ENCODE measurements at places on chromosomes 6 and 20.
A peak's percentile ranks its signal among the peaks of the same experiment; 100 is the strongest.

DNA sequence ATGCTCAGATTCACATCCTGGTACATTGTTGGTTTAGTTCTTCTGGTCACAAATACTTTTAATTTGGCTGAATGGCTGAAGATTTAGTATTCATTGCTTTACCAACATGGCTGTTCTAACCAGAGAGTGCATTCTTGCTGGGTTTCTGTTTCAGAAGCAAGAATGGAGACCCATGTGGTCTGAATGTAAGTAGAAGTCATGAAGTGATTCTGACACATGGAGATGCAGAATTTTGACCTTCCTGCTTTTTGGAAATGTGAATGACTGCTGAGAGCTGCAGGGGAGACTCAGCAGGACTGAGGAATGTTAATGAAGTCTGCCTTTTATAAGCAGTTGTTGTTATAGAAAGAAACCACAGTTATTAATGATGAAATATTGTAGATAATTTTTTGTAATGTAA, 576.1 kb upstream of the MARCKS start:
- no peak for DNase-seq
- no peaks in the 10 kb centered on the region for H3K36me3 ChIP-seq
- no peaks in the 10 kb centered on the region for H3K4me1 ChIP-seq
- no peaks in the 10 kb centered on the region for H3K27me3 ChIP-seq

- no peaks in the 10 kb centered on the region for H3K27me3 ChIP-seq
- H3K4me1 ChIP-seq, result no peaks in the 10 kb centered on the region
- no peaks in the 10 kb centered on the region for H3K36me3 ChIP-seq
- DNase-seq, result no peak
Observed at GRCh38 chr6:52176550-52176949, 9.6 kb upstream of the IL17A start.

- no peak overlapping the region for H3K27ac ChIP-seq
- H3K4me1 ChIP-seq, result no peaks in the 10 kb centered on the region
- H3K27me3 ChIP-seq, result no peaks in the 10 kb centered on the region
- no peaks in the 10 kb centered on the region for H3K36me3 ChIP-seq
- H3K4me3 ChIP-seq, result no peak overlapping the region
Observed at GRCh38 chr6:71386215-71386614, 97.6 kb downstream of the OGFRL1 start.

DNA sequence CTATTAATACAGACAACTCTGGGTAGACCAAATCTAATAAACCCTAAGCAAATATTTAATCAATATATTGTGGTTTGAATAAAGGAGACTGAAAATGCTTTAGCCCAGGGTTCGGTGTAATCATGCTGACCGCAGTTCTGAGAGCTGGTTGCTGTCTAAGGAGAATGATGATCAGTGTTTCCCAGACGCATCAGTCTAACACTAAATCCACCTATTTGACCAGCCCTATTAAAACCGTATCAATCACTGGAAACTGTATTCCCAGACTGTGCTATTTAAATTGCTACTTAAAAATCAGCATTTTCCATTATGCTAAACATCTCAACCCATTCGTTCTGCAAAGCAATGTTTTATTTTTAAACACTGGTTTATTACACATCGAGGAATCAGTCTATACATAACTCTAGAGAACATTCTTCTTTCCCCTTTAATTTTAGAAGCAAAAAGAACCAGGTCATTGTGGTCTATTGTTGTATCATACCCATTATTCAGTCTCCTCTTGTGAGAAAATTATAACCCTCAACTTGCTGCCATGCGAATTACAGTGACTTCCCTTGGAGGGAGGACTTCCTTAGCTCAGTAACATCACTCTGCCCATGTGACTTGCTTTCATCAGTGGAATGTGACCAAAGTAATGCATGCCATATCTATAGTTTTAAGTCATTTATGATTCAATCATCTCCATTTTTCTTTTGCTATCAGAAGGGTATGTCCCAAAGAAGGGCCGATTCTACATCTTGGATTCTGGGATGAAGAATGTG, 515.2 kb upstream of the JAG1 start:
- no peaks in the 10 kb centered on the region for H3K36me3 ChIP-seq
- DNase-seq, result no peak
- H3K27ac ChIP-seq, result no peak overlapping the region
- no peak overlapping the region for H3K4me3 ChIP-seq
- H3K4me1 ChIP-seq, result no peaks in the 10 kb centered on the region
- no peaks in the 10 kb centered on the region for H3K27me3 ChIP-seq

DNA sequence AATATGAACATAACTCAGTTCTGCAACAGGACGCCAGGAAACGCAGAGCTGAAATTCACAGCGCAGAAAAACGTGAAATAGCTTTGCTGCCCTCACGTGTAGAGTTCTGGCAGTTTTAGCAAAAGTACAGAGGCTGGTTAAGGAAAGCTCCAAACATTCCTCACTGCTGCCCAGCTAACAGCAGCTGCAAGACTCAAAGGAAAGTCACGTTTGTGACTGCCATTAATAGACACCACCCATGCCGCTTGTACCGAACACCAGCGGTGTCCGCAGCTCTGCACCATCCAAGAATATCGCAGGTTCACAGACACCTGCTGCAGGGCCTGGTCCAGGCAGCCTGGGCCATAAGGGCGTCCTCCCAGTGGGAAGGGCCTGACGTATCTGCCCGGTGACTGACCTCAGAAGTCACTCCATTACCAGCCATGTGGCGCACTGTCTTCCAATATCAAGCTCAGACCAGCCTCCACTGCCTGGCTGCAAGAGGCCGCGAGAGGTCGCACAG, 61.4 kb downstream of the WDR27 start:
- H3K27ac ChIP-seq, result no peak overlapping the region
- no peaks in the 10 kb centered on the region for H3K27me3 ChIP-seq
- no peak overlapping the region for H3K4me3 ChIP-seq
- peaks cover 3% of the 10 kb centered on the region for H3K4me1 ChIP-seq

DNA sequence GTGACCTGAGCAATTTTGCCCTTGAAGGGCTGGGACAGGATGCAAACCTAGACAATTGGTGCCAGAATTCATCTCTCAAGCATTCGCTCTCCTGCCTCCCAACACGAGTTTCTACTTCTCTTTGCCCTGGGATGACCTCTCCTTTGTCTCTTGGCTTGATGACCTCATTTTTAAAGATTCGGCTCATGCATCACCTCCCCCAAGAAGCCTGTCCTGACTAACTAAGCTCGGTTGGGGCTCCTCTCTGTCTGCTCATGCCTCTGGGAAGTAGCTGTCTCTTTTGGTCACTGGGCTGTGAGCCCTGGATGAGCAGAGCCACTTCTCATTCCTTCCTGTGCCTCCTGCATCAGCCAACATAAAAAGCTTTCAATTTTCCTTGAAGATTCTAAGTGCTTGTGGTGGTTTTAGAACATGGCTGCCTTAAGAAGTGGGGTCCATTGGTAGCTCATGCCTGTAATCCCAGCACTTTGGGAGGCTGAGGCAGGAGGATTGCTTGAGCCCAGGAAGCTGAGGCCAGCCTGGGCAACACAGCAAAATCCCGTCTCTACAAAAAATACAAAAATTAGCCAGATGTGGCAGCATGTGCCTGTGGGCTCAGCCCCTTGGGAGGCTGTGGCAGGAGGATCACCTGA, 11.1 kb upstream of the TCF15 start:
- no peaks in the 10 kb centered on the region for H3K4me1 ChIP-seq
- H3K4me3 ChIP-seq, result no peak overlapping the region
- DNase-seq, result no peak
- H3K27me3 ChIP-seq, result peaks cover 4% of the 10 kb centered on the region
- no peak overlapping the region for H3K27ac ChIP-seq

GRCh38 chr6:151284012-151284411, 44.2 kb downstream of the AKAP12 start:
- H3K4me1 ChIP-seq, result peaks cover 61% of the 10 kb centered on the region
- peak overlapping the region; percentile 49 for H3K27ac ChIP-seq
- no peaks in the 10 kb centered on the region for H3K36me3 ChIP-seq

DNA sequence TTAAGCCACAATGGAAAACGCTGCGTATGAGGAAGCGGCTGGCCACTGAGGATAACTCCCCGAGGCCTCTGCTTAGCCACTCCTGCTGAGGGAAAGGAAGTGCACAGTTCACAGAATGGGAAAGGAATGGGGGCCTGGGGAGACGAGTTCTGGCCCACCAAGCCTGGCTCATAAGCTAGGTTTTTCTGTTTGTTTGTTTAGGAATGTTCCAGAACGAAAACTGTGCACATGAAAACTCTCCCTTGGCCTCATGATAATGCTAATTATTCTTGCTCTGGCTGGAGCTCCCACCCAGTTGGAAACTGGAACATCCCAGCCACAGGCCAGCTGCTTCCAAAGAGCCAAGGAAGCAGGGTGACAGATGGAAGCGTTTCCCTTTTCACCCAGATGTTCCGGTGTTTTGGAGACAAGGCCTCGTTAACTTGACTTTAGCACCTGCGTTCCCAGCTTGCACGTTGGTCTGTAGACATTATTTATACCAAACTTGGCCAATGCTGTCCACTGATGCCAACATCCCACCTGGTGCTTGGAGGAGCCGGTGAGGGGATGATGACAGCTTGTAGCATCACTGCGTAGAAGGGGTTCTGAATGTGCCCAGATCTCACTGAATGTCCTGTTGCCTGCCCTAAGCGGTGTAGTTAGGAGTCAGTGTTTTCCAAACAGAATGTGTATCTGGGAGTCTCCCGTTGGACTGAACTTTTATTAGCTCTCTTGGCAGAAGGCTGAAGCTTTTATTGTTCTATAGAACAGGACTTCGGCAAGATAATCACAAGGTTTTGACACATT, 34.5 kb downstream of the APCDD1L start:
- DNase-seq, result no peak
- H3K27ac ChIP-seq, result no peak overlapping the region
- no peaks in the 10 kb centered on the region for H3K36me3 ChIP-seq
- no peak overlapping the region for H3K4me3 ChIP-seq

GRCh38 chr20:50574108-50574507, 63.9 kb downstream of the PTPN1 start:
- no peak for DNase-seq
- H3K4me1 ChIP-seq, result no peaks in the 10 kb centered on the region
- no peaks in the 10 kb centered on the region for H3K27me3 ChIP-seq
- peak overlapping the region; percentile 68 for H3K27ac ChIP-seq

DNA sequence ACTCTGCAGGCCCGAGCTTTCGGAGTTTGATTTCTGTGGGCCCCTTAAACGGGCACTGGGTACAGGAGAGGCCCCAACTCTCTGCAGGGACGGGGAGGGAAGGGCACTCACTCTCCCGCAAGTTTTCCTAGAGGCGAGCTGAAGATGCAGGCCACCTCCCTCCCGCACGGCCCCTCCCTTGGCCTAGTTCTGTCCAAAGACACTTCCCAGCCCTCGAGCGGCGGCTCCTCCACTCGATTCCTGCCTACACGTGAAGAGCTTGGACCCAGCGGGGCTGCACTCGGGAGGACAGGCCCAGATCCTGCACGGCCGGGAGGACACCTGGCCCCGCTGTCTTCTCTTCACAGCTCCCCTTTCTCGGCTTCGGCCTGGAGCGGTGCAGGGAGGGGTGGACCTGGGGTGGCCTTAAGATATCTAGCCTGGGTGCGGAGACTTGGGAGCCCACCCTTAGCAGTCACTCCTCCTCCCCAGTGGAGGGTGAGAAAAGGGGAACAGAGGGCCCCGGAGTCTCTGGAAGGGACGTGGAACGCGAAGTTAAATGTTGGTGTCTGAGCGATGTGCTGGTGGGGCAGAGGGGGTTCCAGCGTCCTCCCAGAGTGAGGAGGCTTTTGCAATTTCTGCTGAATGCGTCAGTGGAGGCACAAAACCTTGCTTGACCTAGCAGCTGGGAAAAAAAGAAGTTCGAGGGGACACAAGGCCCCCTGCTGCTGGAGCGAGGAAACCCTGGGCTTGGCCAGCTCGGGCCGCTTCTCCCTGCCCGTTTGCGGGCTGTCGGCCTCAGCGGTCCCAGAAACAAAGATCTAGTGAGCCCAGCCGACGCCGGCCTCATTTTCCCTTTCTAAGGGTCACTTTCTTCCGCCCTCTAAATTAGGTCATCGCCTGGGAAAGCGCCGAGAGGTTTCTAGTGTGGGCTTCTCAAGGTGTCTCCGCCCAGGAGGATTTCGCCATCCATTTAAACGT, 4.9 kb downstream of the OLIG3 start:
- no peak overlapping the region for H3K27ac ChIP-seq
- DNase-seq, result peak; percentile 63
- peak overlapping the region; percentile 24 for H3K4me3 ChIP-seq
- H3K4me1 ChIP-seq, result peaks cover 32% of the 10 kb centered on the region
- H3K27me3 ChIP-seq, result peaks cover 47% of the 10 kb centered on the region

DNA sequence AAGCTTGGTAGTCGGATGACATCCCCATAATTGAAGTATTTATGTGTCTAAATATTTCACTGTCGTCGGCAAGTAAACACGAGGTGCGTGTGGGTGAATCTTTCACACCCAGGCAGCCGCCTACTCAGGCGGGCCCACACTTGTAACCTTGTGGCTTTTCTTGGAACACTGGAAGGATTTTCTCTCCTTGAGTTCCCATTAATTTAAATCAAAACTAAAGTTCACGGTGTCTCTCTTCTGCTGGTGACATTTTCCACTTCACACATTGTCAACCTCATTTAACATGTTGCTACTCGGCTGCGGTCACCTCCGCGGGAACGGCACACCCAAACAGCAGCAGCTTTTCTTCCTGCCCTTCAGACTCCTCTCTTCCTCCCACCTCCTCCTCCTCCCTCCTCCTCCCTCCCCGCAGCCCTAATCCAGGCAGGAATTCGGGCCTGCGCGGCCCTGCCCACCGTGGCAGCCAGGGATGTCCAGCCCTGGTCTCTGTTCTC, 336.6 kb downstream of the QKI start:
- no peak overlapping the region for H3K4me3 ChIP-seq
- no peaks in the 10 kb centered on the region for H3K4me1 ChIP-seq
- H3K27ac ChIP-seq, result no peak overlapping the region
- no peak for DNase-seq
- no peaks in the 10 kb centered on the region for H3K36me3 ChIP-seq

- H3K27ac ChIP-seq, result no peak overlapping the region
- no peaks in the 10 kb centered on the region for H3K27me3 ChIP-seq
- H3K36me3 ChIP-seq, result no peaks in the 10 kb centered on the region
- H3K4me3 ChIP-seq, result no peak overlapping the region
Observed at GRCh38 chr6:151723152-151723551, 84.3 kb upstream of the ESR1 start.

DNA sequence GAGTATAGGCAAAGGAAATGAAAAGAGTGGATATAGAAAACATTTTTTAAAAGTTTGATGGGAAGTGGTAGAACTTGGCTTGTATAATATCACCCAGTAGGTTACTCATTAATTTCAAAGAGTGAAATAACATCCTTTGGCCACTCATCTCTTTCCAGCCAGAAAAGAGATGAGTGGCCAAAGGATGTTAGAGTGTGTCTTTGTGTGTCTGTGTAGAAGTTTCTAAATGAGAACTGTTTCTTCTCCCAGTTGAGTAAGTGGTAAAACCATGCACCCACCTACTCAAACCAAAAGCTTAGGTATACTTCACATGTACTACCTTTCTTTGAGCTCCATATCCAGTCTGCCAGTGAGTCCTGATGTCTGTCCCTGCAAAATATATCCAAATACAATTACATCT, 47.7 kb upstream of the TMEM244 start:
- no peak overlapping the region for H3K4me3 ChIP-seq
- no peaks in the 10 kb centered on the region for H3K4me1 ChIP-seq
- no peak overlapping the region for H3K27ac ChIP-seq
- H3K36me3 ChIP-seq, result no peaks in the 10 kb centered on the region
- no peak for DNase-seq
- H3K27me3 ChIP-seq, result no peaks in the 10 kb centered on the region

- H3K27ac ChIP-seq, result peak overlapping the region; percentile 92
- DNase-seq, result peak; percentile 87
- H3K27me3 ChIP-seq, result no peaks in the 10 kb centered on the region
- H3K36me3 ChIP-seq, result no peaks in the 10 kb centered on the region
- H3K4me1 ChIP-seq, result peaks cover 76% of the 10 kb centered on the region
- H3K4me3 ChIP-seq, result peak overlapping the region; percentile 92
Observed at GRCh38 chr20:57392512-57393271, 1.5 kb downstream of the RBM38 start.

- no peaks in the 10 kb centered on the region for H3K27me3 ChIP-seq
- peaks cover 9% of the 10 kb centered on the region for H3K36me3 ChIP-seq
- H3K4me3 ChIP-seq, result no peak overlapping the region
- H3K27ac ChIP-seq, result no peak overlapping the region
Observed at GRCh38 chr6:3284436-3284876, 25.7 kb downstream of the PSMG4 start.
